ENCODE measurements at places on chromosomes 2 and 18. TPM values are rescaled to one million over a fixed set of nuclear protein-coding genes. Genes with fewer than 3 reads are reported as not detected.

DNA sequence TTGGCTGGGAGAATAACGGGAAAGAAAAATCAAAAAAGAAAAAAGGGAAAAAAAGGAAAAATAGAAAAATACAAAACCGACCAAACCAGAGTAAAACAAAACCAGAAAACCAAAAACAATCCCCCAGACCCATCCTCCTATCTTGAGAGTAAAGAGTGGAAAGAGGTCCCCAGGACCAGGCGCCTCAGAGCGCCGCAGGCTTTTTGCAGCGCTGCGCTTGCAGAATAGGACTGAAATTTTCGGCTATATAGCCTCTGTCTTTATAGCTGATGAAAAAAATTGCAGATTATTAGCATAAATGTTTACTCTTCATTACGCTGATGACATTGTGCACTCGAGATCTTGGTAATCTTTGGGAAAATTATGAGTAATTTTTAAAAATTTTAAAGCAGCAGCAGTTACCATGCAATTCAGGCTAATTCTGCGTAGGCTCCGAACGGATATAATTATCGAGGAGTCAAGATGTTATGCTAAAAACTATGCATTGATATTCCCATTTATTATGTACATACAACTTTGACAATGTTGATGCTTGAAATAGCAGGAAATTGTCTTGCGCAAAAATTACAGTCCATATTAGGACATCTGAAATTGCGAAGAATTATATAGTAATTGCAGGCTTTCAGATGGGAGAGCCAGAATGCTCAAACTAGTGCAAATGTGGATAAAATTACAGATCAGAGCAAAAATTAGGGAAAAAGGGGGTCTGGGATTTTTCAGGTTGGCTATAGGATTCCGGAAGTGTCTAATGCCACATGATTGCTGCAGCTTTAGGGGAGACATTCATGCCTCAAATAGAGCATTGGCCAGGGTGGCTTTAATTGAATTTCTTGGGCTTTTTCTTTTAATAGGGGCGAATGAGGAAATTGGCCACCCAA lies 8.3 kb downstream of the DLX1 start:
- no peak for DNase-seq

GRCh38 chr2:197145471-197146056 lies 165.0 kb downstream of the ANKRD44 start:
- no peak for DNase-seq

DNA sequence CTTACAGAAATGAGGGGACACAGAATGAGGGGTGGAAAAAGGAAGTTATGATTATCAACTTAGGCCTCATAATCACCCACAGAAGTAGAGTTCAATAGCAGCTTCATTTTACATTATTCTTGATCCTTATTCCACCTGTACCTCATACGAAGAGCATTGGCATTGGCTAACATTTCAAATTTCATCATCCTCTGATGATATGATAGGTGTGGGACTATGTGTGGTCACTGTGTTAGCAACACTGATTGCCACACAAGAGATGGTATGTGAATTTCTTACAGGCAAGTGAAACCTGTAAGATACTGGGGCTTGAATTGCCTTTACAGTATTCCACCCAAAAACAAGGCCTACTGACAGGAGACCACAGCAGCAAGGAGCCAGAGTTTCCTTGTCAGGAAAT lies 14.0 kb upstream of the HAT1 start:
- DNase-seq = no peak

GRCh38 chr2:196586511-196586991 lies 53.0 kb upstream of the CCDC150 start:
- DNase-seq = no peak

- DNase-seq = no peak
These were observed 439.3 kb upstream of the MAP2 start for GRCh38 chr2:208984376-208985090.

GRCh38 chr2:84495539-84496146 lies 20.7 kb upstream of the DNAH6 start:
- DNase-seq = no peak

DNA sequence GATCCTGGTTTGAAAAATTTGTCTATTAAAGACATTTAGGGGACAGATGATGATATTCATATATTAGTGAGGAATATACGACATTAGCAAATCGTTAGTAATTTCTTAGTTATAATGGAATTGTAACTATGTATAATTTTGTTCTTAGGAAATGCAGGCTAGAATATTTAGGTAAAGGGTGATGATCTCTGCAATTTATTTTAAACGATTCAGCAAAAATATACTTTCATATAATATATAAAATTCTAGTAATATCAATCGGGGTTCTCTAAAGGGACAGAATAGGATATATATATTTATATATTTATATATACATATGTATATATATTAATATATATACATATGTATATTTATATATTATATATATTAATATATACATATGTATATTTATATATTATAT lies 142.5 kb upstream of the DNAJC10 start:
- DNase-seq = no peak

GRCh38 chr2:14189929-14190328 lies 442.6 kb upstream of the LRATD1 start:
- DNase-seq = peak; percentile 56

DNA sequence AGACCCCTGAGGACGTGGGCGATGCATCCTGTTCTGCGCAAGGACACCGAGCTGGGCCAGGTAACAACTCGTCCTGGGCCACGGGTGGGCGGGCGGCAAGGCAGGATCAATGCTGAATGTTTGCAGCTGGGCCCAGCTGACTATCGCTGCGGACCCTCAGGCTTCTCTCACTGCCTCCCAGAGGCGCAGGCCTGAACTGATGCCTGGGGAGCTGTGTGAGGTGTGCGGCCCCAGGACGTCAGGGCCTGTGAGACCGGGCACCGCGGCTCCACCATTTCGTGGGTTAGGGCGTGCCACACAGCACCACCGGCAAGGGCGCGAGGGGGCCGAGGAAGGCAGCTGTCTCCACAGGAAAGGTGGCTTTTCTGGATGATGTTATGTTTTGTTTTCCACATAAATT lies 307.4 kb downstream of the NDUFA10 start:
- no peak for DNase-seq

DNA sequence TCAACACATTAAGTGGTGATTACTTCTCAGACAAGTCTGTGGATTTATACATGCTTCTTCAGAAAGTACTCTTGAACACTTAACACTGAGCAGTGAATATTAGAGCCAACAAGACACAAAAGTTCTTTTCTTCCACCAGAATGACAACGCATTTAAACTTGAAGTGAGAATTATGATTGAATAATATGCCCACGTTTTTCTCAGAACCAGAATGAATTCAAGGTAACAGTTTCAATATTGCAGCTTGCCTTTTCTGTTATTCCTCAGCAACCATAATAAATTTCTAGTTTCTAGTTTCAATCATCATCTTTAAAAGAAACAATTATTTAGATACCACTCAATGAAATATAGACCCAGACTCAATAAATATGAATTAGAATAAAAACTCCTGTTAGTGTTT lies 547.0 kb downstream of the NUP35 start:
- DNase-seq = no peak

- DNase-seq = no peak
These were observed 48.1 kb downstream of the AQP12A start for GRCh38 chr2:240739797-240740196.

GRCh38 chr2:27716301-27717069 lies 52.8 kb downstream of the SLC4A1AP start:
- DNase-seq = no peak

DNA sequence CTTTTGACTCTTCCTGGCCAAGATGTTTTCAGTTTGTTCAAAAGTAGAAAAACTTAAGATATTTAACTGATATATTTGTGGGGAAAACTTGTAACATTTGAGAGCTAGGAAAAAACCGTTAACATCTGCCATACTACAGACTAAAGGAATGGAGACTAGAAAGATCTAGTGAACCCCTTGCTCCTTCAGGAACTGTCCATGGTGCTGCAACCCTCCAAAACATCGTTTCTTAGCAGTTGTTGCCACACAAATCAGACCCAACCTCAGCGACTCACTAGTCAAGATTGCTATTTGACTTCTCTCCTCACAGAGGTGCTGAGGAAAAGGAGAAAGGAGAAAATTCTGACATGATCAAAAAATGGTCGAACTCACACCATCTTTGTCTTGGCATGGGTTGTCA lies 393.8 kb upstream of the LYPD1 start:
- DNase-seq = no peak

DNA sequence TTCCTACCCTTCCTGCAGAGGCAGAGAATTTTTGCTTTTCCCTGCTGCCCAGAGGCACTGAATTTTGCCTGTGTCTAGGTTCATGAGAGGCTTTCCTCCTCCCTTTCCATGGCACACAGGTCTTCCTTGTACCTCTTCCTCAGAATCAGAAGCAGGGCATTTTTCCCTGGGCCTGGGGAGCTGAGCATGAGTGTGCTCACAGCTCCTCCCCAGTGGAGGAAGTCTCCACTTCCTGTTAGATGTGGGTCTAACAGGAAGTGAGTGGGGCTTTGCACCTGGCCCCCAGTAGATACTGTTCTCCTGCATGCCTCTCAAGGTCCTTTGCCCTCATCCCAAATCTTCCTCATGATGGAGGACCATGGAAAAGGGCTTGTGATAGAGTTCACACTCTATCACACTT lies 297.2 kb upstream of the FIGN start:
- no peak for DNase-seq

DNA sequence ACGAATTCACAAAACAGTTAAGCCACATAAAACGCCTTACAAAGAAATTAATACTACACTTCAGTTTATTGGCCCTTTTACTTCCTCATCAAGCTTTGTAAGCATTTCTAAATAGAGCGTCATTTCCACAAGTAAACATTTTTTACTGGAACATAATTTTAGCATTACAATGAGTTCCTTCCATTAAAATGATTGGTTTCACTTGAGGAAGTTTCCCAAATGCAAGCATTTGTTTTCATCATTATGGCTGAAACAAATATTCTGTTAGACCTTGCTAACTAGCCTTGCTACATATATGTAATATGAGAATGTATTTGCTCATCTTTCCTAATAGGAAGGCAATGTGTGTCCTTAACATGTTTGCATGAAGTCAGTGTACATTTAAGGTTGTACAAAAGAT lies 579.1 kb downstream of the IRS1 start:
- no peak for DNase-seq

GRCh38 chr18:25818505-25818904 lies 271.9 kb downstream of the SS18 start:
- DNase-seq = no peak

DNA sequence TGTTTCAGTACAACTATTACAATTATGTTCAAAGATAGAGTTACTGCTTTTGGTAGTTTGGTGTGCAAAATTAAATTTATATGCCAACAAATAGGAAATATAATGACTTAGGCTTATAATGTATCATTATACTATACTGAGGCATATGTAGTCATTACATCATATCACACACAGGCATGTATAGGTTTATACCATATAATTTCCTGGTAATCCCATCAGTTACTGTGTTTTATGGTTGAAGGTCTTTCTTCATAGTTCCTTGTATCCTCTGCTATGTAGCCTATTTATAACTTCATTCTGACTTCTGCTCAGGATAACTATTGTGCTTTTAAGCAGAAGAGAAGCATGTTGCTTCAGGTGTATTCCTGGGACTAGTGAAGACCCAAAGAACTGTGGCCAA lies 110.5 kb downstream of the ZNF407 start:
- DNase-seq = no peak

GRCh38 chr2:148770047-148770446 lies 105.0 kb upstream of the KIF5C start:
- no peak for DNase-seq

- peak; percentile 92 for DNase-seq
These were observed 534.9 kb upstream of the TNP1 start for GRCh38 chr2:217394510-217395351.

The UBXN2A gene
- polyA plus RNA-seq = 11.7 TPM

The PELI1 gene
- polyA plus RNA-seq = 14.1 TPM

The EPAS1 gene
- 96.7 TPM for polyA plus RNA-seq

The SERPINB11 gene
- polyA plus RNA-seq = not detected

The TLX2 gene
- polyA plus RNA-seq = not detected

The VWA3B gene
- polyA plus RNA-seq = not detected

The ZBTB7C gene
- polyA plus RNA-seq = 0.58 TPM

The CENPA gene
- polyA plus RNA-seq = 2.3 TPM

The HOXD11 gene
- polyA plus RNA-seq = not detected

The CXCR4 gene
- 0.21 TPM for polyA plus RNA-seq

The PCARE gene
- polyA plus RNA-seq = not detected

The EMILIN2 gene
- polyA plus RNA-seq = 0.09 TPM

The CMPK2 gene
- polyA plus RNA-seq = 3.1 TPM

The IL1RN gene
- 190 TPM for polyA plus RNA-seq

Data from keratinocyte (primary cell).